ENCODE measurements at places on chromosomes 12 and 14.
A peak's percentile ranks its signal among the peaks of the same experiment; 100 is the strongest.

- DNase-seq = no peak
Observed at GRCh38 chr12:131118371-131118770, 164.7 kb downstream of the ADGRD1 start.

DNA sequence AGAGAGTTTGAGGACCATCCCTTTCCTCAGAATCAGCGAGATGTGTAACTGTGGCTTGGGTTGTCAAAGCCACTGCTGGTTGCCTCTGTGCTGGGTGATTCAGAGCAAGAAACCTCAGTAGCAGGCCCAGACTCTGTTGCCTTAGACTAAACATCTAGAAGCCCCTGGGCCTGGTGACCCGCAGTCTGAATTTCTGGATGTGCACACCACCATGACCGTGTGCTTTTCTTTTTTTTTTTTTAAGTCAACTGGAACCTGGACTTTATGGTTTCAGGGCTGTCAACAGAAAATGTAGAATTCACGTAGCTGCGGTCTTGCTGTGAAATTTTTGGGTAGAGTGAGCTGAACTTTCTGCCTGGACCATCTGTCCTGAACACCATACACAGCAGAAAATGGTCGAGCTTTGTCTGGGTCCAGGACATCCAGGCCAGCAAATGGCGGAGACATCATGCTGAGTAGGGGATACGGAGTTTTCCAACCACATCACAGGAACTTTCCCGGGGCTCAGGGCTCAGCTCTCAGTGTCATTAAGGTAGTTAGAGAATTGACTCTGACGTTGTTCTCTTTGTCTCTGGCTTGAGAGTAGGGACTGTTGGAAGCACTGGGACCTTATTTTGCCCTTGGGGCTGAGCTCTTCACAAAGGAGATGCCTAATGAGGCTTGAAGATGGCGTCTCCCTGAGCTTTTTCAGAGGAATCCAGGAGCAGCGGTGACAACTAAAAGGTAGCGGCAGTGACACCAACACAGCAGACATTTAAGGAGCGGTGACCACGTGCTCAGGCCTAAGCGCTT is 23.0 kb upstream of the BATF start:
- peak; percentile 68 for DNase-seq

- no peak for DNase-seq
Observed at GRCh38 chr12:24888813-24889212, 60.1 kb downstream of the BCAT1 start.

DNA sequence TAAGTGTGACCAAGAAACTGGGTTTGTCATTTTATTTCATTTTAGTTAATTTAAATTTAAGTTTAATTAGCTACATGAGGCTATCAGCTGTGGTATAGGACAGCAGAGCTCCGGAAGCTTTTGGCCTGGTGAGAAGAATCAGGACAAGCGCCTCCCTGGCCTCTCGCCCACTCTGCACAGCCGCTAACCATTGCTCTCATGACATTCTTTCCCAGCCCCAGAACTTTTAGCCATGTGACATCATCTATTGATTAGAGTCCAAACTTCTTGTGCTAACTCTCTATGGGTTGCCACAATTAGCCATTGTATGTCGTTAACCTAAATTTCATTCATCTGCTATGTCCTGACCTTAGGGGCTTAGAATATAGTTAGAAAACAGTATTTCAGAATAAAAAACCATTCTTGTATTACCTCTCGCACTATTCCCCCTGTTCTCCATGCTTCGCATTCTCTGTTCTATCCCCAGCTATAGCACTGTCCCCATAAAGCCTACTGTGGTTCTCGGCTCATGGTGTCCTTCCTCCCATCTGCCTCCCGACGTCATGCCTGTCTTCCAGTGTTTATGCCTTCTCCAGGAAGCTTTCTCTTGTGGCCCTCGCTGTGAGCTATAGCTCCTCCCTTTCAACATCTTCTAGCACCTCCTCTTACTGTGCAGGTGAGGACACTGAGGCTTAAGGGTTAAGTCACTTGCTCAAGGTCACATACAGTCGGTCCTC is 23.5 kb downstream of the SSH1 start:
- DNase-seq = no peak

GRCh38 chr14:80346395-80346794 is 135.1 kb upstream of the DIO2 start:
- DNase-seq = no peak

GRCh38 chr12:110262442-110263388 is 18.3 kb upstream of the ATP2A2 start:
- no peak for DNase-seq

DNA sequence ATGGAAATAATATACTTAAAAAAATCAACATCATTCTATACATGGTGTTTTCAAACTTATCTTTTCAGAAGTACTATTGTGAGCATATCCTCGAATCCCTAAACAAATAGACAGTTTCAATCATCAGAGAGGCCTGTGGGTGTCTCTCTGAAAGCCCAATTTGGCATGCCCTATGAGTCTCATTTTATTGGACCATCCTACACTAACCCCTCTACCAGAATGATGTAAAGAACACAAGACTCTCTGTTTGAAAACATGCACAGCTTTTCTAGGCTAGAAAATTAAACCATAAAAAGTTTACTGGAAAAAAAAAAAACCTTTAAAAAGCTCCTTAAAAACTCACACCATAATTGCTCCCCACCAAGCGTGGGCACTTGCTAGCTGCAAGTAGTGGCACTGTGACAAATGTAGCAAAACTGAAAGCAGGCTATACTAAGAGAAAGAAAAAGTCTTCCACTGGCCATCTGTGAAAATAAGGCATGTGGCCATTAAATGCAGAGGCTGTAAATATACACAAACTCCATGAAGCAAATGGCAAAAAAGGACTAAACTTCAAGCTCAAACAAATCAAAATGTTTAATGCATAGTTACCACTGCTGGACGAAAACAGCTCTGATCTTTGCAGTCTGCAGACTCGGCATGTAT is 394.2 kb downstream of the SOX5 start:
- no peak for DNase-seq

GRCh38 chr12:103093499-103094106 is 136.1 kb downstream of the ASCL1 start:
- no peak for DNase-seq

DNA sequence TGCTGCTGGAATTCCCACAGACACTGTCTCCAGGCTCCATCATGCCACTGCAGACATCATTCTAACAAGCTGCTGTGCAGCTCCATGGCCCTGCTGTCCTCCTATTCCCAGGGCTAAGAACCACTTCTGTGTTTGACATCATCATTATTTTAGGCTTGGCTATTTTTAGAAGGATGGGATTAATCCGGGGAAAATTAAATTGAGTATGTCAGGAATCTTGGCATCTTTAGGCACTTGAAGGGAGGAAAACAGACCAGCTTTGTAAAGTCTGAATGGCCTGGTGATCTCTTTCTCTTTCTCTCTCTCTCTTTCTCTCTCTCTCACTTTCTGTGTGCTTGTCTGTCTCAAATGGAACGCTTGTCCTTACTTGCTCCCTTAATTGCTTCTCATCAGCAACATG is 568.3 kb upstream of the FLRT2 start:
- no peak for DNase-seq

DNA sequence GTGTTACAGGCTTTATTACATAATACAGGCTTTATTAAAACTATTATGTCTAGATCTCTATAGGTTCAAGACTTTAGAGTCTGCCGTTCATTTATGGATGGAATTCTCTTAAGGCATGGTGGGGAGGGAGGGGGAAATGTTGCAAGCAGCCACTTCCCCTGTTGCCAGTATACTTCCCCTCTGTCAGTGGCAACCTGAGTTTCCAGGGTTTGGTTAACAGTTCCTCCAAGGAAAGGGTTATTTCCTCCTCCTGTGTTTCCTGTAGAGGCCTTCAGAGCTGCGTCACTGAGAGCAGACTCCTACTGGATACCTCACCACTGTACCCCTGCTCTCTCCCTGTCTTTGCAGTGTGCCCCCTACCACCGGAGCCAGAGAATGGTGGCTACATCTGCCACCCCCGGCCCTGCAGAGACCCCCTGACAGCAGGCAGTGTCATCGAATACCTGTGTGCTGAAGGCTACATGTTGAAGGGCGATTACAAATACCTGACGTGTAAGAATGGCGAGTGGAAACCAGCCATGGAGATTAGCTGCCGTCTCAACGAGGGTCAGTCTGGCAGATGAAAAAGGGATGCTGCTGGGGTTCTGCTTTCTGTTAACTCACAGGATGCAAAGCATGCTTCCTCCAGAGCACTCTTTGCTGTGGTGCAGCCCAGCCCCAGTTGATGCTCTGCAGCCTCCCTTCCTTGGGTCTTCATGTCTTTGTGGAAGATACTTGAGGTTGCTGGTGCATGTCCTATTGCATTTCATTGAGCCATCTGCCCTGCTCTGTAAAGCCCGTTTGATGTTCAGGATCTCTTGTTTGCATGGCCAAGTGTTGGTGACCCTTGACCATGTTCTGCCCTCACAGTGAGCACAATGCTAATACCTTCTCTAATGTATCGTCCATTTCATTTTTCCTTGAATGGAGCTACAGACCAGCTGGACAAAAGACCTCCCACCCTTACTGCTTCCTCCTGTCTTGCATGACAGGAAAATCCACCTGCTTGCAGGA is 63.6 kb upstream of the SRSF5 start:
- DNase-seq = no peak

DNA sequence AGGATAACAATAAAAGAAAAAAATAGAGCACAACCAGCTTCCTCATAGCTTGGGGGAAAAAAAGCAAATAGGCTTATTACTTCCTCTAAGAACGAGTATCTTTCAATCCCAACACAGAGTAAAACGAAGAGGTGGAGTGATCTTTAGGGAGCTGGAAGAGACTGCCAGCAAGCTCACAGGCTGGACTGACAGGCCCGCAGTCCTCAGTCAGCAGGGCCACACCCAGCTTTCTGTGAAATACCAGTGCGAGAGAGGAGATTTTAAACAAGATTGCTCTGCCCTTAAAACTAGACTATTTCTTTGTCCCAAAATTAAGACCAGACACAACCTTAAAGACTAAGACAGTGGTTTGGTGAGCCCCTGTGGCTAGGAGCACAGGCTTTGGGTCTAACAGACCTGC is 32.9 kb downstream of the SETD3 start:
- no peak for DNase-seq

GRCh38 chr14:90815822-90816662 is at the start of gene TTC7B:
TTC7B (minus strand) TSS chr14:90816430; CDS start chr14:90816295, 135 bp downstream.
- DNase-seq = peak; percentile 12

- no peak for DNase-seq
Observed at GRCh38 chr12:117501076-117501869, 139.8 kb upstream of the NOS1 start.

DNA sequence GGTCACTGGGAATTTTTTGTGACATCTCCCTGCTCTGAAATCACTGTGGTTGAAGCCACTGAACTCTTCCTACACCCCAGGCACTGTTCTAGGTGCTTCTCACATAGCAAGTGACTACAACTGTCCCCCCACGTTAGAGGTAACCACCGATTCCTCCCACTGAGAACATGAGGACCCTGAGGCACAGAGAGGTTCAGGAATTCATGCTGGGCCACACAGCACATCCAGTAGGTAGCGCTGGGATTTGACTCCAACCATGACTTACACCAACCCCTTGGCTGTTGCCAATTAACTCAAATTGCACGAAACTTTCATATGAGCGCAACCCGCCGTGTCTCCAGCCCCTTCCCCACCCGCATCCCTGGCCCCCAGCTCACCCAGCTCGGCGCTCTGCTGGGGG is 105.2 kb downstream of the RFLNA start:
- DNase-seq = no peak

DNA sequence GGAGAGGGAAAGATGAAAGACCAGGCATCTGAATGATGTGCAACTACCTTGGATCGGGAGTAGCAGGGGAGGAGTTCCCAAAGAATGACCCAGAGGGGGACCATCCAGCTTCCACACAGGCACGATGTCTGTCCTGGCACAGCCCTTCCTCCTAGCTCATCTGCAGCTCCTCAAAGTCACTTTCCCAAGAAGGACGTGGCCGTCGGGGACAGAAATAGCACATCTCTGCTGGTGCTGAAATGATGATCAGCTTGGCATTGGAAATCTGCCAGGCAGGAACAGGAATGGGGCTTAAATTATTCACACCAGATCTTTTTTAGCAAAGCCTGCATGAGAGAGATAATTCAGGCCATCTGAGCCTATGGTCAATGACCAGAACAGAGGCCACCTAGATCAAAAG is 41.7 kb downstream of the TSPAN11 start:
- DNase-seq = no peak

DNA sequence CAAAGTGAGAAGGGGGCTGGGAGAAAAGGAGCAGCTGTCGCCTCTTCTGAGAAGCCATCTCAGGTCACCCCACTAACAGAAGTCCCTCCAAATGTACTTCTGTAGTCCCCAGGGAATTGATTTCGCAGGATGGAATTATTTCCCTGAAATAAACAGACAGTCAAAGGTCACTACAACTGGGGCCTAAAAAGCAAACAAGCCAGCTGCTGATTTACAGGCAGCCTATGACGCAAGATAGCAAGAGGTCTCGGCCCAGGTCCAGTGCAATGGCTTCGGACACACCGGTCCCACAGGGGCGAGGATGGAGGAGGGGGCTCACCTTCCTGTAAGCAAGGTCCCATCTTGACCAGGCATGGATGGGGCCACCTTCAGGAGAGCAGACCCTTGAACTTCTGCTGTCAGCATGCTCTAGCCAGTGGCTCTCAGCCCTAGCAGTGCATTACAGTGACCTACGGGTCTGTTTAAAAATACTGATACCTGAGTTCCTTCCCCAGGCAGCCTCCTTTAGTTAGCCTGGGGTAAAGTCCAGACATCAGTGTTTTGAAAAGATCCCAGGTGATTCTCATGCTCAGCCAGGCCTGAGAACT is 18.1 kb downstream of the NUAK1 start:
- no peak for DNase-seq

- no peak for DNase-seq
Observed at GRCh38 chr14:55957950-55958349, 160.3 kb upstream of the PELI2 start.

GRCh38 chr14:52338051-52338681 is 24.1 kb downstream of the PTGER2 start:
- no peak for DNase-seq

- DNase-seq = no peak
Observed at GRCh38 chr12:41944216-41944615, 200.5 kb downstream of the GXYLT1 start.

- peak; percentile 46 for DNase-seq
Observed at GRCh38 chr14:100428727-100429126, 105.6 kb downstream of the SLC25A47 start.

- DNase-seq = no peak
Observed at GRCh38 chr12:95796982-95797289, 6.4 kb upstream of the NTN4 start.

DNA sequence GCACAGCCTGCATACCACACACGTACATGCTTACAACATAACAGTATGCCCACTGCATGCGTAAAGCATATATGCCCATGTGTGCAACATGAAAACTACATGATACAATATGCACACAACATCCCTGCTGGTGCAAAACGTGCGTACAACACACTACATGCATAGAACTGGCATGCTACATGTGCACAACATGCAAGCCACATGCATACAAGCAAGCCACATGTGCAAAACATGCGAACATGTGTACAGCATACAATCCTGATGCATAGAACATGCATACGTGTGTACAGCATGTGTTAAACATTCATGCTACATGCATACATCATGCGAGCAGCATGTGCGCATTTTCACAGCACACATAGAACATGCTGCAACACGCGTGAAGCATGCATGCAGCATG is 8.4 kb upstream of the TMTC1 start:
- DNase-seq = no peak

GRCh38 chr12:112243255-112244110 is 118.1 kb downstream of the TRAFD1 start:
- no peak for DNase-seq
